ENCODE measurements at places on chromosomes 3 and 15.

DNA sequence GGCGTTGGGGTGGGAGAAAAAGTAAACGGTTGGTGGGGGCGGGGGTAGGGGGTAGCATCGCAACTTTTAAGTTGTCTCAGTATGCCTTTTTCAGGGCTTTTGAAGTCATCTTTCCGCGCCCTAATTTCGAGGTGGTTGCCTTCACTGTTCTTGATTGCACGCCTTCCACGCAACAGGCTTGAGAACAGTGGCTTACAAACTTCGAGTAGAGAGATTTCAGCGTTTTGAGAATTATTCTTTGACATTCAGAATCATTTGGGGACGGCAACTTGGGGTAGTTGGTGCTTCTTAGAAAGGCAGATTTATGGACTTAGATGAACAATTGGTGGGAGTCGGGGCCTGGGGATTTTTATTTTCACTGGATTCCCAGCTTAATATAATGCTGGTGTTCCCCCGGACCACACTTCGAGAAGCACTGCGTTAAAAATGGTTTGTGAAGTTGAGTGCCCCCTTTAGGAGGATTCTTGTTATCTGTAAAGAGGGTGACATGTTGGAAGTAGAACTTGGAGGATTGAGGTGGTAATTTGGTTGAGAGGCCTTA, 880 bp downstream of the PPP4R2 start:
- DNase-seq = no peak

DNA sequence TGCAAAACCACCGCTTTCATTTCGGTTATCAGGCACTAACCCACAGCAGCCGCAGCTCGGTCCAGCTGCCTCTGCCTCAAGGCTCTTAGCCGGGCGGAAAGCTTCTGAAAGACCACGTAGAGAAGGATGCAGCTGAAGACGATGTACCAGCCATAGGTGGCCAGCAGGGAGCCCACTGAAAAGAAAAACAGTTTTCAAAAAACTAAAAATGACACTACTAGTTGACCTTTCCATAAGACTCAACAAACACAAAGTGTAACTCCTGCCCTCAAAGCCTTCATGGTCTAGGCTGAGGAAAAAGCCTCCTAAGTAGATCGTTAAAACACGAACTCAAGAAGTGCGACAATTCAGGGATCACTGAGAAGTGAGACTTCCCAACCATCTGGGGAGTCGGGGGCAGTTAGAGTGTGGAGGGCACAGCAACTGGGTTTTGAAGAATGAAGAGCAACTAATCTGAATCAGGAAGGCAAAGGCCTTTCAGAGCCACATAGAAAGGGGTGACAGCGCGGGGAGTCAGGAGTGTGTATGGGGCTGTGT, 716 bp downstream of the SELENOS start:
- no peak for DNase-seq

DNA sequence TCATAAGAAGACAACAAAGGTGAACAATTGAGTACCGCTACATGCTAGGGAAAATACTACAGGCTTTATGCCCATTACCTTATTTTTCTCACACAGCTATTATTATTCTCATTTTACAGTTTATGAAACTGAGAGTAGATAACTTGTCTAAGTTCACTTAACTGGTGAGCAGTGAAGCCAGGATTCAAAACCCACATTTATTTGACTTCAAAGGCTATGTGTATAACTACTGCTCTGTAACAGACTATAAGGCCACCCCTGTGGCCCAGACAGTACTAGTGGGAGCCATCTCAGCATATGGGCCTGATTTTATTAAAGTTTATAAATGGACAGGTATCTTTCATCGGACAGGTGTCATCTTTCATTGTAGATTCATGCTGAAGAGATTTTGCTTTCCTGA, 14.4 kb upstream of the BBX start:
- no peak for DNase-seq

DNA sequence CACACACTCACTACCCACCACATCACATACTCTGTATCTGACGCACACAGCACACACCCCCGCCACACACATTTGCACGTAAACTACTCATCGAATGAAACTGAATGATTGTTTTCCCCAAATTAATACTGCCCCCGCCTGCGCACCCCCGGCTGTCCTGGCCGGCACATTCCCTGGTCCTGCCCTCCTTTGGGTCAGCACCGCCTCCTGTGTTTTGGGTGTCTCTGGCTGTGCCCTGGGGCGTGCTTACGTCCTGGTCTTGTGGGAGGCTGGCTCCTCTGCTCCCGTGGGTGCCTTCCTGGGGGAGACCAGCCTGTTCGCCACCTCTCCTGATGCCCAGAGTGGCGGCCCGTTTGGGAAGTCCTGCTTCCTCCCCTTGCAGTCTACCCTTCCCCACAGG, 30.2 kb downstream of the APBA2 start:
- no peak for DNase-seq

GRCh38 chr3:38028621-38029361, 651 bp downstream of the PLCD1 start:
- no peak for DNase-seq

DNA sequence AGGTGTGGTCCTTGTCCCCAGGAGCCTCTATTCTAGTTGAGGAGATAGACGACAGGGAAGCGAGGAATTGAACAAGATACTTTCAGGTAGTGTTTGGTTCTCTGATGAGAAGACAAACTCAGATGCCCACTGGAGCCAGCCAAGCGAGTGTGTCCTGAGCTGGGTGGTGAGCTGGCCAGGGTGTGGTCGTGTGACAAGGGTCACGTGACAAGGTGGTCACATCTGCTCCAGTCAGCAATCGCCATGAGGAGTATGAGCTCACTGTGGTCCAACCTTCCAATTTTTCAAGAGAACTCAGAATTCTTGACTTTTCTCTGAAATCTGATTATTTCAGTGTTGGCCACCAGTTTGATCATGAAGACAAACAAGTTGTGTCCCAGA, 39.5 kb downstream of the SLC6A6 start:
- no peak for DNase-seq

GRCh38 chr3:18735005-18735404, 309.9 kb upstream of the SATB1 start:
- DNase-seq = no peak

GRCh38 chr15:52728899-52729298, 49.7 kb upstream of the ATOSA start:
- DNase-seq = no peak

- no peak for DNase-seq
Observed at GRCh38 chr3:190886945-190887344, 24.5 kb upstream of the GMNC start.

Data from NCI-H2107 (cell line).